ENCODE measurements at places on chromosomes 6 and 20.
A peak's percentile ranks its signal among the peaks of the same experiment; 100 is the strongest.

- no peak for DNase-seq
Measured at GRCh38 chr6:36224918-36225461, 28.4 kb downstream of the BRPF3 start.

DNA sequence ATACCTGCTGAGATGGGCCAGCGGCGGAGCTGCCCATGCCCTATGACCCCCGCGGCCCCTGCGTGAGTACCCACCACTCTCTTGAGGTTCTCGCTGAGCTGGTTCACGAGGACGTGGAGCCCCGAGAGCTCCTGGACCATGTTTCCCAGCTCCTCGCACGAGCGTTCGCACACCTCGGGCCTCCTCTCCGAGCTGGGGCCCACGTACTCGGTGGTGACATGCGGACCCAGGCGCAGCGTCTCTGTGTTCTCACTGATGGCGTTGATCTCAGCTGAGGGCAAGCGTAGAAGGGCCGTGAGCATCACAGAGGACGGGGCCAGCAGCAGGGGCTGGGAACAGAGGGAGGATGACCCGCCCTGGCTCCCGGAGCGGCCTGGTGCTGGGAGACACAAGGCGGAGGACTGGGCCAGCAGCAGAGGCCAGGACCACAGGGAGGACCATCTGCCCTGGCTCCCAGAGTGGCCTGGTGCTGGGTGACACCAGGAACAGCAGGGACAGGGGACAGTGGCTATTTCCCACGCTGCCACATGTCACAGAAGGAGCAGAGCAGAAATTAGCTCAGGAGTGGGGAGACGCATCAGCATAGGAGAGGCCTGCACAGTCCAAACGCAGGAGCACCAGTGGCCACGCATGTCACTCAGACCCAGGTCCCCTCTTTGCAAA lies 11.8 kb downstream of the THBS2 start:
- no peak for DNase-seq

DNA sequence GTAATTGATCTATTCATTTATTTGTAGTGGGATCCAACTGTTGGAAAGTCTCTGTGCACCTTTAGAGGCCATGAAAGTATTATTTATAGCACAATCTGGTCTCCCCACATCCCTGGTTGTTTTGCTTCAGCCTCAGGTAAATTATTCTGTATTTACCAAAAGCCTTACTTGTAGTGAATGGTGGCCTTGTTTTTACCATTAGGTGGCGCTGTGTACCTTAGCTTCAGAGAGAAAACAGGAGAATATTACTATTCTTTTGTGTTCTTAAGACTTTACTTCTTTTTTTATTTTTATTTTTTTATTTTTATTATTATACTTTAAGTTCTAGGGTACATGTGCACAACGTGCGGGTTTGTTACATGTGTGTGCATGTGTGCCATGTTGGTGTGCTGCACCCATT lies 23.7 kb downstream of the PEX7 start:
- no peak for DNase-seq

DNA sequence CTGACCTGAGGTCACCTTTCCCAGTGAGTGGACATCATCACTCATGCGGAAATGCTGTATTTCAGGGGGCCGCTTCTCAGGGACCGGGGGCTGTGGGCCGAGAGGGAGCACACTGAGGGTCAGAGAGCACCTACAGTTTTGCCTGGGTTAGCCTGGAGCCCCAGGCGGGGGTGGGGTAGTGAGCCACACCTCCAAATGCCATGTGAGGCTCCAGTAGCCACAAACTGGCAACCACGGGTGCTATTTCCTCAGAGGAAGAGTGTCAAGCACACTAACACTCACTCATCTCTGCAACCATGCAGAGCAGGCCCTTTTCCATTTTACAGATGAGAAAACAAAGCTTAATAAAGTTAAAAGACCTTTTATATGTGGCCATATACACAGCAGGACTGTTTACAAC lies 4.7 kb downstream of the EHMT2 start:
- DNase-seq, result no peak

- peak; percentile 65 for DNase-seq
Measured at GRCh38 chr6:142902636-142903053, 42.3 kb downstream of the HIVEP2 start.

GRCh38 chr20:44036441-44036840 lies 121.8 kb downstream of the TOX2 start:
- DNase-seq, result no peak

DNA sequence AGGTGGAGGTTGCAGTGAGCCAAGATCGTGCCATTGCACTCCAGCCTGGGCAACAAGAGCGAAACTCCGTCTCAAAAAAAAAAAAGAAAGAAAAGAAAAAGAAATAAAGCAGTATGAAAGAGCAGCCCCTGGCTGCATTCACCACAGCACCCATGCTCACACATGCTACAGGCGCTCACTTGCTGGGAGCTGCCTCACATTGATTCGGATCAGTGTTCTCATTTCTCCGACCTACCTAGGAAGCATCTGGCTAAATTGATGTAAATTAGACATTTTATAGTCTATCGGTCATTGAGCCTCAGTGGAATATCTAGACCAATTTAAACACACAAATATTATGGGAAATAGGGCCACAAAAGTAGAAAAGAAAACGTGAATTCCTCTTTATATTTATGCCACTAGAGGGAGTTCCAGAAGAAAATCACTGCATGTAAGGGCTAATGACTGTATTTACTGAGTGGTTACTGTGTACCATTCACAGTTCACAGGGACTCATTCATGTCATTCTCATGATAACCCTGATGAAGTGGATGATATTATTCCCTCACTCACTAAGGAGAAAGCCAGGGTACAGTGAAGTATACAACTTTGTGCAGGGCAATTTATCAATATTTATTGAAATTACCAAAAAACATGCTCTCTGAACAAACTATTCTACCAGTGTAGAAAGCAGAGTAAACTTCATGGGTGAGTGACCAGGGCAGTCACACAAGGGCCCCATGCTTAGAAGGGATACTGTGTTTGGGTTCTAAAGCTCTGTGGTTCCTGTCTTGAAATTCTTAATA lies 5.3 kb upstream of the MOG start:
- DNase-seq, result no peak

DNA sequence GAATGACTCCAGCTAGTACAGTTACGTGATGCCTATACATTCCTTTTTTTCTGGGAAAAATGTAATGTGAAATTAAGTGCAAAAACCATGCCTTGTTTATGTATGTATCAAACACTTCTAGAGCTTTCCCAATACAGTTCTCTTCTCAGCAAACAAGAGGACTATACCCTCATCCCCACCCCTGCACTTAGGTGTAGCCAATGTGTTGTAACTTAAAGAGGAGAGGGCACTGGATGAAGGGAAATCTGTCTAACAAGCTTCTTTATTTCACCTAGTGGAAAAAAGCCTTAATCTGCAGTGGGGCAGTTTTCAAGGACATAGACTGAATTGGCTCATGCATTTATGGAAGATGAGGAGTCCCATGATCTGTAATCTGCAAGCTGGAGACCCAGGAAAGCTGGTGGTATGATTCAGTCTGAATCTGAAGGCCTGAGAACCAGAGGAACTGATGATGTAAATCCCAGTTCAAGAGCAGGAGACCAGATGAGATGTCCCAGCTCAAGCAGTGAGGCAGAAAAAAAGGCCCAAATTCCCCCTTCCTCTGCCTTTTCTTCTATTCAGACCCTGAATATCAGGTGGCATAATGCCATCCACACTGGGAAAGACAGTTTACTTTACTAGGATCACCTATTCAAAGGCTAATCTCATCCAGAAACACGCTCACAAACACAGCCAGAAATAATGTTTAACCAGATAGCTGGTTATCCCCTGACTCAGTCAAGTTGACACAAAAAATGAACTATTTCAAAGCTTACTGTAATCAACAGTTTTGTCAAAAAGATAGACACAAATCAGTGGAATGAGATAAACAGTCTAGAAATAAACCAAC lies 25.8 kb upstream of the SLC17A3 start:
- DNase-seq, result no peak

- DNase-seq, result no peak
Measured at GRCh38 chr6:168070804-168071203, 8.2 kb downstream of the FRMD1 start.

GRCh38 chr6:149249370-149250357 lies 67.8 kb upstream of the TAB2 start:
- no peak for DNase-seq

DNA sequence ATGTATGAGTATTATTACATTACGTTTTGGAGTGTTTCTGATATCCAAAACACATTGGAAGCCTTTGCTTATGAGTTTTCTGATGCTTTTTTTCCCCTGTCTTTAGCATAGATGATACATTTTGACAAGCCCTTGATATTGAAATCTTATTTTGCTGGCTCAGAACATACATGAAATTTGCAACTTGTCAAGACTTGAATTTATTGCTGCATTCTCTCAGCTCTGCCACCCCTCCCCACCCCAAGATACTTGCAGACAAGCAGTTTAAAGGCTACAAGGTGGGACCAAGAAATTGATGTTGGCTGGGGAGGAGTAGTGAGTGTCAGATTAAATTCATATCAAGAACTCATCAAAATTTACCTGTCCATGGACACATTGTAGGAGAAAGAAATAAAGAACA lies 160.2 kb downstream of the GJA1 start:
- DNase-seq, result no peak

- DNase-seq, result no peak
Measured at GRCh38 chr20:60203451-60203850, 245.2 kb downstream of the CDH26 start.

DNA sequence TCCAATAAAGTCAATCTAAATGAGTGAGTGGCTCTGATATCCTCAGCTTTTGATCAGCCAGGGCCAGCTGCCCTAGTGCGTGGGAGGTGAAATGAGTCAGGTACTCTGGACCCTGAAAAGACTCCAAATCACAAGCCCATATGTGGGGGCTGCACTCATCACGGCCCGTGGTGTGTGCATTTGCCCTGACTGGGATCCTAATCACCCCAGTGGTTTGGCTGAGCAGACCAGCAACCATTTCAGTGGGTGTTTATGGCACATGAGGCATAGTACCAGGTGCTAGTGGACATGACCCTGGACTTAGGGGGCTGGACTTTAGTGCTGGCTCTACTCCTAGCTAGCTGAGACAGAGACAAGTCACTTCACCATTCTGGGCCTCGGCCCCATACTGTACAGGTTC lies 39.4 kb downstream of the SCML4 start:
- no peak for DNase-seq

DNA sequence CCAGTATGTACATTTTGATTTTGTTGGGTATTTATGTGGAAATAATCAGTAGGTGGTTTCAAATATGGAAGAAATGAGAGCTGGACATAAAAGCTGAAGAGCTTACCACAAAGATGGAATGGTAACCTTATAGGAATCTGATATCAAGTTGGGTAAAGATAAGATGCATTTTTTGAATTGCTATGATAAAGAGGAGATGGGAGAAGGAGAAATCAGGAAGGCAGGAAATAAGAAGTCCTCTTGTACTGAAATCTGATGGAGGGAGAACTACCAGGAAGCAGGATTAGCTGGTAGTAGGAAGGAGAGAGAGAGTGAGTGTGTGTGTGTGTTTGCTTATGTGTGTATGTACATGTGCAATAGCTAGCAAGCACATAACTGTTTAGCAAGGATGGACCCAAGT lies 468.4 kb downstream of the PHF3 start:
- DNase-seq, result no peak

GRCh38 chr6:120173250-120173649 lies 823.7 kb upstream of the MAN1A1 start:
- no peak for DNase-seq

- no peak for DNase-seq
Measured at GRCh38 chr20:36819659-36820058, 46.1 kb upstream of the DSN1 start.
